Skin of body (tissue), 3 donors: ENCODE measurements at places on chromosomes 11 and 22. TPM values are rescaled to one million over a fixed set of nuclear protein-coding genes. Genes with fewer than 3 reads are reported as not detected.
A peak's percentile ranks its signal among the peaks of the same experiment; 100 is the strongest.

- no peak for DNase-seq
Observed at GRCh38 chr22:27997538-27997937, 78.5 kb upstream of the PITPNB start.

GRCh38 chr11:18836417-18836816, 44.8 kb upstream of the PTPN5 start:
- no peak for DNase-seq

DNA sequence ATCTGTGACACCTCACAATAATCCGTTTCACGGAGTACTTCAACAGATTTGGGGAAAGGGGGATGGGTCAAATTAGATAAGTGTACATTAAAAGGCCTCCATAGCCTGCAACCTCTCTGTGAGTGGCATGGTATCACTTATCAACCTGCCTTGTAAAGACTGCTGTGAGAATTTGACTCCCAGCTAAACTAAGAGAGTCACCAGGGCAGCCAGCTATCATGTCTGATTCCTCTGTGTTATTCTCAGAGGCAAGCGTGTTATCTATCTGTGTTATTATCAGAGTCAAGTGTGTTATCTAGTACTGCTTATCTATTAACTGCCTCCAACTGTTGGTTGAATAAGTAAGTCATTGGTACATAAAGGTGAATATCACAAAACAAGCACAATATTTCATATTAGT, 4.1 kb upstream of the FAM83F start:
- DNase-seq, result no peak

DNA sequence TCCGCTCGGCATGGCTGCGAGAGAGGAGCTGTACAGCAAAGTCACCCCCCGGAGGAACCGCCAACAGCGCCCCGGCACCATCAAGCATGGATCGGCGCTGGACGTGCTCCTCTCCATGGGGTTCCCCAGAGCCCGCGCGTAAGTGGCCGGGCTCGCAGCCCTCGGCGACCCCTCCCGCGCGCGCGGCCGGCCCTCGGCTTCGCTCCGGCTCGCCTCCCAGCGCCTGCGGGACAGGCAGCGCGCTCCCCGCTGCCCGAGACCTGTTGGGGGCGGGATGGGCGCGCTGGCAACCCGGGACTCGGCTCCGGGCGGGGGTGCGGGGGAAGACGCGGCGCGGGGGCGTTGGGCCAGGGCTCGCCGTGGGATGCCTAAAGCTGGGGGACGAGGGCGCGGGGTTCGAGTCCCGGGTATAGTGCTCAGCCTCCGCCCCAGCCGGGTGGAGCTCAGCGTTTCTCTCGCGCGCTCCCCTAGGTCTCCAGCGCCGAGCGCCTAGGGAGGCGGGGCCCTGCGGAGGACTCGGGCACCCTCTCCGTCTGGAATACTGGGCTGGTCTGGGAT, 630 bp downstream of the UBASH3B start:
- peak; percentile 35 for DNase-seq

GRCh38 chr11:66001942-66002647, at the start of the genes BANF1 and EIF1AD:
BANF1 (plus strand) TSS chr11:66002503; CDS start chr11:66003251, 748 bp downstream.
EIF1AD (minus strand) TSS chr11:66002157; CDS start chr11:66000389, 1,768 bp downstream.
- DNase-seq, result peak; percentile 98

GRCh38 chr11:65553301-65554001, 4.7 kb downstream of the LTBP3 start:
- DNase-seq, result no peak

- DNase-seq, result no peak
Observed at GRCh38 chr22:38414009-38414395, 41.0 kb downstream of the KCNJ4 start.

- DNase-seq, result no peak
Observed at GRCh38 chr11:48019217-48019584, 38.8 kb downstream of the PTPRJ start.

GRCh38 chr11:113267493-113267892, 46.9 kb upstream of the TTC12 start:
- no peak for DNase-seq

DNA sequence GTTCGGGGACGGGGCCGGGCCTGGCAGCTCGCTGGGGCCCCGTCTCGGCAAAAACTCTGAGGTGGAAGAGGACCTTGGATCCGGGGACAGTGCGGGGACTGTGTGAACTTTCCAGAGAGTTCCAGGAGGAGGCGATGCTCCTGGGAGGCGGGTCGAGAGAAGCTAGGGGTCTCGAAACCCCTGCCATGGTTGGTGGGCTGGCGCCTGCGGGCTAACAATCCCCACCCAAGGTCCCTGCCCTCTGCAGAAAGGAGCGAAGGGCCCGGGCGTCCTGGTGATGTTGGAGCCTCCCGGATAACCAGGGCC, 4.7 kb upstream of the GRK2 start:
- no peak for DNase-seq

GRCh38 chr11:108854346-108854745, 189.5 kb downstream of the DDX10 start:
- no peak for DNase-seq

- DNase-seq, result no peak
Observed at GRCh38 chr11:1393038-1393710, 3.4 kb downstream of the BRSK2 start.

GRCh38 chr11:112579282-112579681, 318.6 kb upstream of the PLET1 start:
- DNase-seq, result no peak

- no peak for DNase-seq
Observed at GRCh38 chr11:10360835-10361234, 56.0 kb downstream of the ADM start.

DNA sequence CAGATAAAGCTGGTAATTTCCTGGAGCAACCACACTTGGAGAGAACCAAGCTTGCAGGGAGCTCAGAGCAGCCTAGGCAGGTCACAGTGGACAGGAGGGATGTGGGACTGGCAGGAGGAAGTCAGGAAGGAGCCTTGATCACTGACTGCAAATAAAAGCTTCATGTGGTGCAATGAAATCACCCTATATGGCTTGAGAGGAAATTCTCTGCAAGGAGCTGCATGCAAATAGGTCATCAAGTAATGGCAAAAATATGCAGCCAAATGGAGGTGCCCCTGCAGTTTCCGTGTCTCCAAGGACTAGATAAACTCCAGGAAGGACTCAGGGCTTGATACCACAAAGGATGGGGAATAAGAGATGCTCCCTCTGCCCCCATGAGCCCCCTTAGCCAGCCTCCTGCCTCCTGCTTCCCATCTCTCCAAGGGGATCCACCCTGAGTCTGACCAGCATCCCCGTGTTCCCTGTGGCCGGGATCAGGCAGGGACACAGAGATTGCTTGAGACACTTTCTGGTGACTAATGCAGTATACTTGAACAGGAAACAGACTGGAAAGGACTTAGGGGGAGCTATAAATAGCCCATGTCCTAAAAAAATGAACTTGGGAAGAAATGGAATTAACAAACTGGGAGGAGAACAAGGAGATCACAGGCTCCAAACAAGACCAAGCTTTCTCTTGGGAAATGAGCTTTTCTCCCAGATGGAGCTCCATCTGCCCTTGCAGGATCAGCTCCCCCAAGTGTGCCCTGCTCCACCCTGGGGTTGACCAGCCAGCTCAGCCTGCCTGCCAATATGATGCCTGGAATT, 23.9 kb upstream of the MICAL2 start:
- DNase-seq, result peak; percentile 53

- DNase-seq, result no peak
Observed at GRCh38 chr22:22178992-22179391, 65.6 kb upstream of the VPREB1 start.

- DNase-seq, result no peak
Observed at GRCh38 chr11:93491973-93492372, 51.2 kb downstream of the SMCO4 start.

- DNase-seq, result no peak
Observed at GRCh38 chr11:14015711-14016110, 53.2 kb downstream of the SPON1 start.

GRCh38 chr11:115221461-115222069, 282.6 kb downstream of the CADM1 start:
- no peak for DNase-seq

DNA sequence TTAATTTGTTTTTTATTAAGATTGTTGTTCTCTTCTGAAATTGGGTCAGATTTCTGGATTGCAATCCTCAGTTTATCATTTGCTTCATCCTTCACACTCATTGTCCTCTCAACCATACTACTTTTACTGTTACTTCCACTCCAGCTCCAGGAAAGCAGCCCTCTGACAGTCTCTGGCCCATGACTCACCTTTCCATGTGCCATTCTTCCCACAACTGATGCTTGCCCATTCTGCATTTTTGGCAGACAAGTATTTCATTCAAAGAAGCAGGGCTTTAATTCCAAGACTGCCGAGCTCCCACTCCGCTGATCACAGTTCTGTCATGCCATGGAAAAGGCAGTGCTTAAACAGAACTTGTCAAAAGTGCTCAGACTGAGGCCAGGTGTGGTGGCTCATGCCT, 139.2 kb downstream of the WNT11 start:
- no peak for DNase-seq

GRCh38 chr11:9075556-9075955, 15.8 kb downstream of the SCUBE2 start:
- no peak for DNase-seq

- DNase-seq, result no peak
Observed at GRCh38 chr11:117574551-117574950, 222.5 kb downstream of the DSCAML1 start.

- no peak for DNase-seq
Observed at GRCh38 chr11:114566276-114566675, 6.6 kb upstream of the NXPE1 start.

DNA sequence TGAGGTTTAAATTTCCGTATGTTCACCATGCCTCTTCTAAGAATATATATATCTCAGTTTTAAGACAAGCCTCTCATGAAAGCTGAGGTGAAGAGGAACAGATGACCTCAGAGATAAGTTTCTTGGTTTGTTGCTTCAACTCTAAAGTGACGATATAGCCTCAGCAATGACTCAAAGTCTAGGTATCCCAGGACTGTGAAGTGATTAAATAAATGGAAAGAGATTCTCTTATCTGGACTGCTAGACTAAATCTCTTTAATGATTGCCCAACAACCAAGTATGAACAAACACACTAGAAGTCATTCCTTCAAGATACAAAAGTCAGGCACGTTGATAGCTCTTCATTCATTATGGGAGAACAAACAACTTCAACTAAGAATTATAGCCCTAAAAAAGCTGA, 15.3 kb downstream of the CADM1 start:
- DNase-seq, result no peak

- no peak for DNase-seq
Observed at GRCh38 chr22:45242778-45243191, 2.1 kb upstream of the KIAA0930 start.

GRCh38 chr11:86587264-86588193, 84.9 kb downstream of the ME3 start:
- DNase-seq, result no peak

DNA sequence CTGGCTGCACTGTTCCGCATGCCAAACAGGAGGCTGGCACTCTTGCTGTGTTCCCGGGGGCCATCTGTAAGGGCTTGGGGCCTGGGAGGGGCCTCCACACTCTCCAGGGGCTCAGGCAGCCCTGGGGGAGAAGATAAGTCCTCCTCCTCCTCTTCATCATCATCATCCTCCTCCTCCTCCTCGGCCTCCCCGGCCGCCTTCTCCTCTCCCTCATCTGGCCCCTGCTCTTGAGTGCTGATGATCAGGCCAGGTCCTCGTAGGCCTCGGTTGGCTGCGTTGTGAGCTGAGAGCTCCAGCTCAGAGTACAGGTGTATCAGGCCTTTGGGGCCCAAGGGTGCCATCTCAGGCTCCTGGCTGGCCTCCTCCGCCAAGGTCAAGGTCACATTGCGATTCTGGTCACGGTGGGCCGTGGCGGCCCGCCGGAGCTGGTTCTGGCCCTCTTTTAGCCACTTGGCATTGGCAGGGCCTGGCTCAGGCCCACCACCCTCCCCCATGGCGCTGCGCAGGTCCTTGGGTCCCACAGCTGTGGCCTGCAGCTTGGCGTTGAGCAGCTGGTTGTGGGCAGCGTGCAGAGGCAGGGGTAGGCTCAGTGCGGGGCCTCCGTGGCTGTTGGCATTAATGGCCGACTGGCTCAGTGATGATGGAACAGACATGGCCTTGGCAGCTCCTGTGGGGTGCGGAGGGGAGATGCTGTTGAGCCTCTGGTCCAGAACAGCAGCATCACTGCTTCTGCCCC, 8.0 kb downstream of the APBB1 start:
- DNase-seq, result no peak

GRCh38 chr11:45410391-45411227, 124.5 kb upstream of the SYT13 start:
- no peak for DNase-seq

GRCh38 chr11:6925636-6926207, 504 bp upstream of the ZNF215 start:
- DNase-seq, result no peak

DNA sequence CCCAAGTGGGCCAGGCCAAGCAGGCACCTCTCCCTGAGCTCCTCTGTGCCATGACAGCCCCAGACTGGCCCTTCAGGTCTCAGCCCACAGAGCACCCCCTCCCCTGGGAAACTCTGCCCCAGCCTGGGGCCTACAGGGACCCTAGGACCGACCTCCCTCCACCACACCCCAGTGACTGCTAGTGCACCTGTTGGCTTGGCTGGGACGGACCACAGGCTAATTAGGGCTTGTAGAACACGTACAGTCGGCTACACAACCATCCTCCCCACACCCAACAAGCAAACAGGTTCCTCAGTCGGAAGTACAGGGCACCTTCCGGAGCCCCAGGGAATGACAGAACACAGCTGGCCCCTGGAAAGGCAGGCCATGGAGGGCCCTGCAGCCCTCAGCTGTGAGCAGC, 4.3 kb downstream of the SBF1 start:
- no peak for DNase-seq

DNA sequence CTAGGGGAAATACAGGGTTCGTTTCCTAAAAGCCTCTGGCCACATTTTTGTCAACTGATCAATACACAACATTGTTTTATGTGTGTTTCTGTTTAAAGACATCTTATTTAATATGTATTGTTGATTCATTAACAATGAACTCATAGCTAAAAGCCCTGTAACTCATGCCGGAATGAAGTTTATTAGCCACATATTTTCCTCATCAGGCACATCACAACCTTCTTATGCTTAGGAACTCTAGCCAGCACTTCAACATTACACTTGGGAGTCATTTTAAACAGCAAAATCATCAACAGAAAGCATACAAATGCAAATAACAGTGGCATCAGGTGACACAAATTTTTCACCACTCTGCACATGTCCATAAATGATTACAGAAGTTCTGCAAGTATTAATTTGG, 15.1 kb upstream of the BLID start:
- peak; percentile 53 for DNase-seq

GPR83 gene
- total RNA-seq, result 0.10 TPM

GRIA4 gene
- total RNA-seq, result 15.0 TPM

RIMBP3B gene
- 0.10 TPM for total RNA-seq

MIOX gene
- not detected for total RNA-seq

IGSF9B gene
- 2.0 TPM for total RNA-seq

IL17REL gene
- total RNA-seq, result not detected

BEST1 gene
- 2.1 TPM for total RNA-seq

C22orf31 gene
- 0.20 TPM for total RNA-seq

MCHR1 gene
- total RNA-seq, result 0.39 TPM

ANKRD49 gene
- 12.7 TPM for total RNA-seq

GCAT gene
- total RNA-seq, result 10.2 TPM

TUBA8 gene
- 2.5 TPM for total RNA-seq

GDPD4 gene
- total RNA-seq, result 0.39 TPM

SYT8 gene
- total RNA-seq, result 6.7 TPM

PRMT3 gene
- 19.6 TPM for total RNA-seq

TRIM64C gene
- total RNA-seq, result not detected

TMEM191C gene
- 1.8 TPM for total RNA-seq

CHST1 gene
- total RNA-seq, result 0.59 TPM

KCTD14 gene
- 1.6 TPM for total RNA-seq

MLC1 gene
- 3.1 TPM for total RNA-seq

CADM1 gene
- 32.0 TPM for total RNA-seq
